Activated CD8-positive, alpha-beta memory T cell treated with anti-CD3 and anti-CD28 coated beads for 1 hour (primary cell): ENCODE measurements at places on chromosomes 7 and 10.

DNA sequence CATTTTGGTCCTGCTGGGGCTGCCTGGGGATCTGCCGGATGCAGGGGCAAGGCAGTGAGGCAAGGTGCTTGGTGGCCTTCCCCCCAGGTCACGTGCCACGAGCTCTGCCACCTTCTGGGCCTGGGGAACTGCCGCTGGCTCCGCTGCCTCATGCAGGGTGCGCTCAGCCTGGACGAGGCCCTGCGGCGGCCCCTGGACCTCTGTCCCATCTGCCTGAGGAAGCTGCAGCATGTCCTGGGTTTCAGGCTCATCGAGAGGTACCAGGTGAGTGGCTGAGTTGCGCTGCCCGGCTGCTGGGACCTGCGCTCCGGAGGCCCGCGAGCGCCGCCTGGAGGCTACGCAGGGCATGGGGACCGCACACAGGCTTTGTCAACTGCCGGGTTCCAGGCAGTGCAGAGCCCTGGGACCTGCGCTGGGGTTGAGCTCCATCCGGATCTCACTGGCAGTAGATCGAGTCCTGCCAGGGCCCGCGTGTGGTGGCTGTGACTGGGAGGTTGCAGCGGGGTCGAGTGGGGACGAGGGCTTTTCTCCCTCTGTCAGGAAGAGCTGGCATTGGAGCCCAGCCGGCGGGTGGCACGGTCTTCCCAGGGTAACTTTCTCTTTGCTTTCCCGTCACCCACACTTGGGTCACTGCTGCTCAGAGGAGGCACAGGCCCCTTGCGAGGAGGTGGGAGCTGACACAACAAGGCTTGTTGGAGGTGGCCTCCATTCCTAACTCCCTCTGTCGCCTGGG is 21.7 kb downstream of the AMZ1 start:
- peak; percentile 50 for DNase-seq

- peak; percentile 18 for DNase-seq
Observed at GRCh38 chr10:26860102-26860442, 686 bp downstream of the ABI1 start.

DNA sequence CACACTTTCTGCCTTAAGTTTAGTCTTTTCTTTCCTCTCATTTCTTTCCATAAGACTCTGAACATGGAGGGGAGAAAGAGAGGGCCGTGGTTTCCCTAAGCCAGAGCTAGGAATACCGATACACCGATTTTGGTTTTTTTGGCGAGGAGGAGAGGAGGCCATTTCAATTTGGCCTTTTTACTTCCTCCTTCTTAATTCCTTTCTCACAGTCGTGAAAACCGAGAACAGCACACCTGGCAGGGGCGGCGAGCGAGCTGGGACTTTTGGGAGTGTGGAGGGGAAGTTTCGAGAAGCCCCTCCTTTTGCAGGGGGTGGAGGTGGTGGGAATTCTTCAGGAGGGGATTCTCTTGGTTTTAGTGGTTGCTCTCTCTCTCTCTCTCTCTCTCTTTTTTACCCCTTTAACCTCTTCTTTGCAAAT is 6.2 kb downstream of the GATA3 start:
- DNase-seq = no peak

DNA sequence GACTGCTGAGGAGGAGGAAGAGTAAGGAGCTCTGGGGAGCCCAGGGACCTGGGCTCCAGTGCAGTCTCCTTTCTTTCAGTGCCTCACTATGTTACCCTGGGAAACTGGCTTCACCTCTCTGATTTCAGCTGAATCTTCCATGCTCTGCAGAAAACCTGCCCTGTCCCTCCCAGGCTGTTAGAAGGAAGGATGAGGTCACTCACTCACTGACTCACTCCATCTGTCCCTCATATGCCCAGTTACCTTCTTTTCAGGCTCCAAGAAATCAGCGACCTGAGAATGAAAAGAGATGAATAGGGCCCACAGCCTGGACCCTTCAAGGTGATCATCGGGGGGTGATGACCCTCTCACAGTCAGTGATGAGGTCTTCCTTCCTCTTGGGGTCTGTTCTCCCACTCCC is 481 bp downstream of the SFTPA2 start:
- DNase-seq = no peak

DNA sequence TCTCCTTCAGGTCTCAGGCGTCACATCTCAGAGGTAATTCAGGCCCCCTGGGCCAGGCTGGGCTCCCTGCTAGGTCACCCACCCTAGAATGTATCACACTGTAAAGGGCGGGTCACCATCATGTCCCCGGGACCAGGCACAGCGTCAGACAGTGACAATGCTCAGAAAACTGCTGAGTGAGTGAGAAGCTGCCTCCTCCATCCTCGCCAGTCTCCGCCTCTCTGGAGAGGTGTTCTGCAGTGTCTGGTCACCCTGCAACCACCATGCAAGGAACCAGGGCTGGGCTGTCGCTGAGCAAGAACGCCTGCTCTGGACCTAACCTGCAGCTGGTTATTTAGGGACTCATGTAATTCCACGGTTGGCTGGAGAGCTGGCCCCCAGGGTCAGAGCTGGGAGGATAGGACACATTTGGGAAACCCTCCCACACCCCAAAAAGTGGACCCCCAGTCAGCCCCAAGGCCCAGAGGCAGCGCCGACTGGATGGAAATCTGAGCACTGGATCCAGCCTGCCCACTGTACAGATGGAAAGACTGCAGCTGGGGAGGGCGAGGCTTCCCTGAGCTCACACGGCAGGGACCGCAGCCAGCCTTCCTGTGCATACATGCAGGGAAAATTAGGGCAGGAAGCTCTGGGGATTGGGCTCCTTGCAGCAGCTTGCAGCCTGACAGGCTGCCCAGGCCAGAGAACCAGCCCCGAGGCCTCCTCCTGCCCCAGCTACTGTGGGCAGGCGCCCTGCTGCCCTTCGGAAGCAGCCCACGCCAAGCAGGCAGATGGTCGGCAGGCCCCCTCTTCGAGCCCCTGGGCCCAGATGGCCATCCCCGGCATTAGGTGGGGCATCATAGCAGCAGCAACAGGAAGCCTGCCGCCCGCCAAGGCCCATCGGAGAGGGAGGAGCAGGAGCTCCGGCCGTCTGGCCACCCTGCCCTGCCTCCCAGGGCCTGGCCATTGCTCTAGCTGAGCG is 105.4 kb upstream of the ZMIZ1 start:
- DNase-seq = no peak

- DNase-seq = no peak
Observed at GRCh38 chr10:59384761-59385160, 22.4 kb upstream of the FAM13C start.

GRCh38 chr10:35447693-35448407 is 111.5 kb downstream of the CCNY start:
- no peak for DNase-seq

DNA sequence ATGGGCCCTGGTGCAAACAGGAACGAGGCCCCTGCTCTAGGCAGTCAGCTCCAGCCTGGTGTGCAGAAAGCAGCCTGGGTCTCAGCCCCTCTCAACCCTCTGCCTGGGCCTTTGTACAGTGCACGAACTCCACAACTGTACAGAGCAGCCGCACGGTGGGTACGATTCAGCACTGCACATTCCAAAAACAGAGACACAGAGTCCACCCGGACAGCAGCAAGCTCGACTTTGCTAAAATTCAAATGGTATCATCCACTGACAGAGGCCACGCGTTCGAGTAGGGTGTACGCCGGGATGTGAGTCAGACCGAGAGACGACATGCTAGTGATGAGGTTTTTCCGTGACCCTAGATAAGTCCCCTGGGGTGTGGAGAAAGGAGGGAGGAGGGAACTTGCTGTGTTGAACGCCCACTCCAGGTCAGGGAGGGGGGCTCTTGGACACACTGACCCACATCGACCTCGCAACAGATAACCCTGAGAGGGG is 65.6 kb upstream of the PDGFA start:
- no peak for DNase-seq

DNA sequence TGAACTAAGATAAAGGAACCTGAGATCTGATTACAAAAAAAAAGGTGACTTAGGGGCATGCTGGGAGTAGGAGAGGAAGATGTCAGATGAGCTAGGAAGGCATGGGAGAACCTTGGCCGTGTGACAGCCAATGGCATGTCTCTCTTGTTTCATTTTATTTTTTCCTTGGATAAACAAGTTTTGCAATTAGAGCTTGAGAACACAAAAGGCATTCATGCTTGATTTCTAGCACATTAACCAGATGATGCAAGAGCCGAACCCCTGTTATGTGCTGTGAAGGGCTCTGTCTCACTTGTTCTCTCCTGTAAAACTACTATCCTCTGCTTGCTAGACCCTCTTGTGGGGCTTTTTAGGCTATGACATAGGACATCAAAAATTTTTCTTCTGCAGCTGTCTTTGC is 134.3 kb upstream of the ASAH2 start:
- DNase-seq = no peak

GRCh38 chr10:9038146-9038714 is 983.7 kb downstream of the GATA3 start:
- DNase-seq = no peak

GRCh38 chr10:17427201-17427600 is 27.2 kb downstream of the ST8SIA6 start:
- no peak for DNase-seq

GRCh38 chr10:131657318-131657984 is 243.4 kb upstream of the PPP2R2D start:
- no peak for DNase-seq

DNA sequence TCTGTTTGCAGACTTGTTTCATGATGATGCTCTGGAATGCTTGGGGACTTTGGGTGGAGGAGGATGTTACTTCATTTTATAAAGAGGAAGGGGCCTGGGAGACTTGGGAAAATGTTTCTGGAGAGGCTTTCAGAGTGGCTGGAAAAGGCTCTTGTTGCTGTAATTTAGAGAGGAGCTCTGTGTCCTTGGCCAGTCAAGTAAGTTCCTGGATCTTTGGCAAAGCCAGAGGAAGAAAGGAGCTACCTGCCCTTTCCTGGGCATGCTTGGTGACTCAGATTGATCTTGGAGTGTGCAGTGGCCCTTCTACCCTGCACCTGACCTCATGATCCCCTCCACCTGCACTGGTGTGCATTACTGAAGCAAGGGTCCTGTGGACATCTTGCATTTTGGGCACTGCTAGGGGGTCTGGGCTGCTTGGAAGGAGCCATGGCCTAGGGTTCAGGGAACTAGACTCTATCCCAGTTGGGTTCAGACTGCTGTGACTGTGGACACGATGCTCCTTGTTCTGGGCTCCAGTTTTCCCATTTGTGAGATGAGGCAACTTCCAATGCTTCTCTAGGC is 56.1 kb downstream of the ADCYAP1R1 start:
- no peak for DNase-seq

- no peak for DNase-seq
Observed at GRCh38 chr10:78658645-78659597, 409.8 kb upstream of the ZMIZ1 start.

DNA sequence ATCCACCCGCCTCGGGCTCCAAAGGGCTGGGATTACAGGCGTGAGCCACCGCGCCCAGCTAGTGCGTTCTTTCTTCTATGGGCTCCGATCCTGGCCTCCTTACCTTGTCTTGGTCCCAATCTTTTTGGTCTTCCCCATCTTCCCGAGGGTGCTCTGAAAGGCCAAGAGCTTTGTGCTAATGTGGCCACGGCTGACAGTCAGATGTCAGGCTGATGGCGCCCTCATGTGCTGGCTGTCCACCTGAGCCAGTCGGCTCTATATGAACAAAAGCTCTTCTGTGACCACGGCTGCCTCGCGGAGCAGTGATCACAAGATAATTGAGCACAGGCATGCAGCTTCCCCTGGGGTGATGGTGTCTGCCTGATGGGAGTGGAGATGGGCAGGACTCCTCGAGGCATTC is 11.0 kb upstream of the AHCYL2 start:
- no peak for DNase-seq

DNA sequence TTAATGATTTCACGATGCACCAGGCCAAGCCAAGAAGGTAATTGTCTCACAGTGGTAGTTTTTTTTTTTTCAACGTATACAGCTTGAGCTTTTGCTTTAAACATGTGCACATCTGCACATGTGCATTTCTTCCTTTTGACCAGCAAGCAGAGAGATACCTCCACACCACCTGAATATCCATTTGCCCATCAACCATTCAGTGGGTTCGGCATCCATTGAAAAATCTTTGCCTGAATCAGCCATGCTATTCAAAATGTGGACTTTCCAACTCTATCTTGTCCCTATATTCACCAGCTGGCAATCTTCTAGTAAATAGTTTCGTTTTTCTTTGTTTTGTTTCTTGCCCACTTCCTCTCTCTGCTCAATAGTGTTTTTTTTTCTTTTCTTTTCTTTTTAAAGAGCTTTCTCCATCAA is 7.7 kb upstream of the TRA2A start:
- no peak for DNase-seq

DNA sequence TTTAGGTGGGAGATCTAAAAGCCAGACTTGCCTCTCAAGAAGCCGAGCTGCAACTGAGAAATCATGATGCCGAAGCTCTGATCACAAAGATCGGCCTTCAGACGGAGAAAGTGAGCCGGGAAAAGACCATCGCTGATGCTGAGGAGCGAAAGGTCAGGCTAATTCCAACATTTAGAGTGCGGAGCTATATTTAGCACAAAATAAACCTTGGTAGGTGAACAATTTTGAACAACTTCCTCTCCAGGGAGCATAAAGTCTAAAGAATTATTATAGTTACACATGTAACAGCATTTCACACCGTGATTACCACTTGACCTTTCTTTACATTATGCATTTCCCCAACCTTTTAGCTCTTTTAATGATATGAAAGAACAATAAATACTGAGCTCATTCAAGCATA is 166.7 kb downstream of the CDCA7L start:
- DNase-seq = no peak

DNA sequence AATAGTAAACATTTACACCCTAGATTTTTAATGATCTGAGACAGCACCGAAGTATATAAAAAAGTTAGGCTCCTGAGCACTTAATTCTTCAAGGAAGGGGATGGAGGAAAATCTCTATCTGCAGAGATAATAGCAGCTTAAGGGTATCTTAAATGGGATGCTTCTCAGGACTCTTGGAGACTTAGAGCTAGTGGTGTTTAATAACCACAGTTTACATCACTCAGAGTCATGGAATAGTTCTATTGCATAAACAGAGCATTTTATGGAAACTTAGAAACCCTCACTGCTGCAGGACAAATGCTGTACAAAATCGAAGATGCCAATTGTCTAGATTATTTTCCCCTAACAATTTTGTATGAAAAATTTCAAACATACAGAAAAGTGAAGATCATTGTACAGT is 398.9 kb upstream of the GALNT17 start:
- no peak for DNase-seq

DNA sequence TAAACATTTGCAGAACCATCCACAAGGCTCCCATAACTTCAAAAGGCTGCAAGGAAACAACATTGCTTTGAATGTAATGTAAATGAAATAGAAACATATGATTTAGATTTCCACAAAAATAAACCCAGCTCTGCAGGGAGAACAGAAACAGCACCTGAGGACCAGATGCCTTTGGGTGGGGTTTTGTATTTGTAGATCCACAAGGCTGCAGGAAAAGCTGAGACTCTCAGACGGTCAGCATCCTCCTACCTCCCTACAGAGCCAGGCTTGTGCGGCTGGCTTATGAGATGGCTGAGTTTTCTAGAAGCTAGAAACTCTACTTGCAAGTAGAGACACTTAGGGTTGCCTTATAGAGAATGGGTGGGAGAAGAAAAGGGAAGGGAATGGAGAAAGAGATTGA is 49.8 kb downstream of the FAM107B start:
- no peak for DNase-seq

DNA sequence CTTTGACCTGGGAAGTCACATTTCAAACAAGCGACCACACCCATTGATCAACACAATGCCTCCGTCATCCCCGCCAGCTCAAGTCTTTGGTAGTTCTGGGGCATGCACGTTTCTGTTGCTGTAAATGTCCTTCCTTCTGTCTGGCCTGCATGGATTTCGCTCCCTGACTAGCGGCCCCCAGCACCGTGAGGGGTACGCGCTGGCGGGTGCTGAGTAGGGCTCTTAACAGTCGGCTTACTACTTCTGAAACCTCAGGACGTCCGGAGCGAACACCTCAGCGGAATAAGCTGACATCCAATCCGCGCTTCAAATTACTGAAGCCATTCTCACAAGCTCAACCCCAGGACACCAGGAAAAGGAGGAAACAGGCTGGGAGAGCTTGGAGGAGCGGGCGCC is 505 bp downstream of the NUDCD3 start:
- DNase-seq = peak; percentile 18
